Activated T-cell treated with anti-CD3 and anti-CD28 coated beads for 48 hours (primary cell): ENCODE measurements at places on chromosomes 11 and 22.

- DNase-seq, result no peak
Observed at GRCh38 chr11:46417711-46418110, 26.1 kb upstream of the CHRM4 start.

DNA sequence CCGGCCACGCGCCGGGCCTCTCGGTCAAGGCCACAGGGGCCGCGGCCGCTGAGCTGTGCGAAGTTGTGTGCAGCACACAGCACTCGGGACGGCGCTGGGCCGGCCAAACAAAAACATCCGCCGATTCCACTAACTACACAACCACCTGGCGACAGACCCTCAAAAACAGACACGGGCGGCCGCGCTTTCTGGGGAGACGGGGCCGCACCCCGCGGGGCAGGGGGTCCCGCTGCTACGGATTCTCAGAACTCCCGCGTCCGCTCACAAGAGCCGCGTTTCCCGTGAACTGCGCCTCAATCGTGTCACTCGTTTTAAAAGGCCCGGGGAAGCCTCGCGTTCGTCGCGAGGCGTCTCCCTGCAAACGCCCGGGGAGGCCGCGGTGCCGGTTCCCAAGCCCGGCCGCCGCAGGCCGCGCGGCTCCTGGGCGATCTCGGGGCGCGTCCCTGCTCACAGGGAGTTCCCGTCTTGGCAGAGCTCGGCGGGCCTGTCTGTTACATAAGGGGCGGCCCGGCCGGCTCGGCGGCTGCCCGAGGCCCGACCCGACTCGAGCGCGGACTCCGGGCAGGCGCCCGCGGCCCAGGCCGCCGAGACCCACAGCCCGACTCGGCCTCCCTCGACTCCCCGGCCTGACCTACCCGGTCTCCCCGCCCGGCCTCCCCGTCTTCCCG is 936 bp downstream of the BRD1 start:
- no peak for DNase-seq

DNA sequence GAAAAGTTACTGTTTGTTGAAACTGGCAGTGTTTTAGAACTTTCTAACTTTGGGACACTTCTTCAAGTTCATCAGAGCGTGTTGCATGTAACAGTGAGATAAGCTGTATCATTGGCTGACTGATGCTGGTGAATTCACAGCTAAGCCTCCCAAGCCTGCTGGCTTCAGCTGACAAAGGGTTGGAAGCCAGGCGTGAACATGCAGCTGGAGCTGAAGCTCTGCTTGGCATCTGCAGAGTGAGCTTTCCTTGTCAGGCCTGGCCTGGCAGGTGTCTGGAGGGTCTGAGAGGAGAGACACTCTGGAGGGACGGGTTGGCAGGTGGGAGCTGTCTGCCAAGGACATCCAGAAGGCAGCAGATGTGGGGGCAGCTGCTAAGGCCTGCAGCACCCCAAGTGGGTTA is 1.5 kb downstream of the AMPD3 start:
- DNase-seq, result no peak

DNA sequence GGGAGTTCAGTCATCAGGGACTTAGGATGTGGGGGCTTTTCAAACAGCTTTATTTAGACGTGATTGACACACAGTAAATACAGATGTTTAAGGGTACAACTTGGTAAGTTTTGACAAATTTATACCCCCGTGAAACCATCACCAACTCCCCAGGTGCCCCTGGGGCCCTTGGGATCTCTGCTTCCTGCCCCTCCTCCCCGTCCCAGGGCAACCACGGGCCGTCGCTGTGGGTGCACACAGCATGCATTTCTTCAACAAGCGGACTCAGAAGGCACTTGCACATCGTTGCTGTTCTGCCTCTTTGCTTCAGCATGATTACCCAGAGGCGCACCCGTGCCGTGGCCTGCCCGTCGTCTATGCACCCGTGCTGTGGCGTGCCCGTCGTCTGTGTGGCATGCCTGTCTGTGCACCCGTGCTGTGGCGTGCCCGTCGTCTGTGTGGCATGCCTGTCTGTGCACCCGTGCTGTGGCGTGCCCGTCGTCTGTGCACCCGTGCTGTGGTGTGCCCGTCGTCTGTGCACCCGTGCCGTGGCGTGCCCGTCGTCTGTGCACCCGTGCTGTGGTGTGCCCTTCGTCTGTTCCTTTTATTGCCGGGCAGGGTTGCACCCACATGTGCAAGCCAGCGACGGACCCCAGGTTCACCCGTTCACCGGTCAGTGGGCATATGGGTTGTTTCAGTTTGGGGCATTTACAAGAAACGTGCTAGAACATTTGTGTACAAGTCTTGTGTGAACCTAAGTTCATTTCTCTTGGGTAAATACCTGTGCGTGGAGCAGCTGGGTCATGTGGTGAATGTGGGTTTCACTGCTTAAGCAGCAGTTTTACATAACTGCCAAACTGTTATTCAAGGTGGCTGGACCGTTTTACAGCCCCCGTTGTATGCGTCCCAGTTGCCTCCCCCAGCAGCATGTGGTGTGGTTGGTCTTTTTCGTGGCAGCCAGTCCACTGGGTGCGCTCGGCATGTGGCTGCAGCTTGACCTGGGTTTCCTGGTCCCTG is 8.3 kb downstream of the CD81 start:
- no peak for DNase-seq

DNA sequence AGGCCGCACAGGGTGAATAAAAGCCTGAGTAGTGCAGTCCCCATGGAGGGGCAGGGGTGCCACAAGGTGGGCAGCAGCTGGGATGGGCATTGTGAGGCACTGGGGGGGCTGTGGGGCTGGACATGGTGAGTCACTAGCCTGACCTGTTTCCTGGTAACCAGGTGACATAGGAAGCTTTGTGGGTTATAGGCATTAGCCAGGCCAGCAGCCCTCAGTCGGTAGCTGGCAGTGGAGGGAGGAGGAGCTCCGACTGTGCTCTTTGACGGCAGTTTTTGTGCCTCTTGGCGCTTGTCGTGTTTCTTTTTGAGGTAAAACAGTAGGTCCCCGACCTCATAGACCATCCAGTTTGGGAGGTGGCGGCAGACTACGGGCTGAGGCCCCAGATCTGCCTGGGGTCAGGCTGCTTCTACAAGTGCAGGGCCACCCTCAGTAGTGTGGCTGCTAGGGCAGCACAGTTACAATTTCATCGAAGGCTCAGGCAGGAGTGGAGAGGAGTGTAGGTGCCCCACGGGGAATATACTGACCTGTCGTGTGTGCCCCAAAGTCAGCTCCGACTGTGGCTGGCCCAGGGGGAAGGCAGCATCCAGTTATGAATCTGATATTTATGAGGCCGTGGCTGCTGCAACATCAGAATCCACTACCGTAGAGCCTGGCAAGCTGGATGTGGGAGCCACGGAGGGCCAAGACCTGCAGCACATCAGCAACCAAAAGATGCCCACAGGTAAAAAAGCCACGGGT is 107.7 kb downstream of the CRYBB2 start:
- DNase-seq, result no peak

DNA sequence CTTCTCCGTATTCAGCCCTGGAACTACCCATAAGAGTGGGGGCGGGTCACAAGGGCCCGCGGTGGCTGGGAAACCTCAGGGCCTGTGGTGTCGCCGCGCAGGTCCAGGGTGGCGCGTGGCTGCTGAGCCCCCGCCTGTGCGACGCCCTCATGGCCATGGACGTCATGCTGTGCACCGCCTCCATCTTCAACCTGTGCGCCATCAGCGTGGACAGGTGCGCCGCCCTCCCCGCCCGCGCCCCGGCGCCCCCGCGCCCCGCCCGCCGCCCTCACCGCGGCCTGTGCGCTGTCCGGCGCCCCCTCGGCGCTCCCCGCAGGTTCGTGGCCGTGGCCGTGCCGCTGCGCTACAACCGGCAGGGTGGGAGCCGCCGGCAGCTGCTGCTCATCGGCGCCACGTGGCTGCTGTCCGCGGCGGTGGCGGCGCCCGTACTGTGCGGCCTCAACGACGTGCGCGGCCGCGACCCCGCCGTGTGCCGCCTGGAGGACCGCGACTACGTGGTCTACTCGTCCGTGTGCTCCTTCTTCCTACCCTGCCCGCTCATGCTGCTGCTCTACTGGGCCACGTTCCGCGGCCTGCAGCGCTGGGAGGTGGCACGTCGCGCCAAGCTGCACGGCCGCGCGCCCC is 2.4 kb downstream of the DRD4 start:
- no peak for DNase-seq

- DNase-seq, result no peak
Observed at GRCh38 chr11:14812757-14813156, 79.3 kb downstream of the CYP2R1 start.

DNA sequence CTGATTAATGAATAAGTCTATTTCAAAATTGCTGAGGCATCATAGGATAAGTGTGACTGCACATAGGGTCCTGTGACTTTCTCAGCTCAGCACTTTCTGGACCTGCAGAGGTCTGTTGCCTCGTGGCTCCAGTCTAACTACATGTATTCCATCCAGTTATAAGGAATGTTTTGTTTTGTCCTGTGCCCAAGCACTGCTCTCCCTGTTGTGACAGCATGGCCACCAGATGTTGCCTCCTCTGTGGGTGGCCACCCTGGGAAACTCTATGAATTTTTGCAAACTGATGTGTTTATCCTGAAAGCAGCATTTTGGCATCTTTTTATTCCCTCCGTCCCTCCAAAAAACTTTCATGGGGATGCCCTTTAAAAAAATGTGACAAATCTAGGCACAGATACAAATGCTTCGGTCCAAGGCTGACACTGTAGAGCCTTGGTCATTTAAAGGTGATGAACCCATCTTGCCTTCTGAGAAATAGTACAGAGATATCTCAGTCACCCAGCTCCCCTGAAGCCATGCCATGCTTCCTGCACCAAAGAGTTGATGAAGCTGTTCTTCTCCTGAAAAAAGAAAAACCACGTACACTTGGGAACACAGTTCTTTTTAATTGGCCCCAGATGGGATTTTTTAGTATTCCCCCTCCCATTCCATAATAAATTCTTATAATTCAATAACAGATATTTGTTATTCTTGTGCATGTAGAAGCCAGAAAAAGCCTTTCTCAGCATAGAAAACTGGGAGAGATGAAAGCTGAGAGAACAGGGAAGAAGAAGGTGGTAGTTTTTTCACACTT is 72.6 kb downstream of the CCDC34 start:
- no peak for DNase-seq

DNA sequence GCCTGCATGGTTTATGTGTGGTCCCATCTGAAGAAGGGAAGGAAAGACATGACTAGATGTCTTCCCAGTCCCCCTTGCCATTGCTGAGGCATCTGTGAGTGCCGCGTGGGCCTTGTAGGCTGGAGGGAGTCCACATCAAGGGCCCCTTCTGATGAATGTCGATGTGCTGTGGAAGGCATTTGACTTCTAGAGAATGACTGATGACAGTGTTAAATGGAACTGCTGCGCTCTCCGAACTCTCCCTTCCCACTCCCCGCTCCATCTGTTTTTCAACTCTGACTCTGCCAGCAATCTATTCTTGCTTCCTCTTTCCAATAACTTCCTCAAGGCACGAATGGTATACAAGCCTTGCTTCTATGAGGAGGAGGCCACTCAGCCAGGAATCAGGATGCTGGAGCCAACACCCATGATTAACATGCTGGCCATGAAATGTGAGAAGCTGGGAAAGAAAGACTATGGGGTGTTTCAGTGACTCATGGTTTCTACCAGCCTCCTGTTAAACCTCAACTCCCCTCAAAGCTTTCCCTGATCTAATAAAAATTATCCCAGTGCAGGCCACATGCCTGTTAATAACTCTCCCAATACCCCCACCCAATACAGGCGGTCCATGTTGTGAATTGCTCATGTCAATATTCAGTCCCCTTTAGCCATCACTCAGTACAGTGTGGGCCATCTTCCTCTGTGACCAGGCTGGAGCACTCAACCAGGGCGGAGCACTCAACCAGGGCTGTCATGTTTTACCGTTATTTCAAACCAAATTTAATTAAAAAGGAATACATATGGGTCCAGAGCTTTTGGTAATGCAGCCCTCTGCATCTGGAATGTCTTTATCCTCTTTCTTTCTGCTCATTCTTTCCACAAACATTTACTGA is 46.4 kb upstream of the TBCEL start:
- no peak for DNase-seq

DNA sequence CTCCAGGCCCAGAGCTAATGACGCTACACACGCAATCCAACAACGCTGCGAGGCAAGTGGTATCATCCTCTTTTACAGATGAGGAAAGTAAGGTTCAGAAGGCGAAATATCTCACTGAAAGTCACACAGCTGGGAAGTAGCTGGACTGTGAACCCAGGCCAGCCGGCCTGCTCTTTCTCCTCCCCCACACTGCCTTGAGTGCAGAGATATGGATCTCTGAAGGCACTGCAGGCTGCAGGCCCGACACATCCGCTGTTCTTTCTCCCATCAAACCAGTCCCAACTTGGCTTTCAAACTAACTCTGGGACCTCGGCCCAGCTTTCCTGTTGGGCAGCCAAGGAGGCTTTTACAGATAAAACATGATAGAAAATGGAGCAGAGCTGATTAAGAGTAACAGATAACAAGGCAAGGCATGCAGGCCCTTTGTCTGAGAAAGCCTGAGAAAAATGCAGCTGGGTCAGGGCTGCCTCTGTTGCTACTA is 64.0 kb upstream of the PTPRJ start:
- no peak for DNase-seq

DNA sequence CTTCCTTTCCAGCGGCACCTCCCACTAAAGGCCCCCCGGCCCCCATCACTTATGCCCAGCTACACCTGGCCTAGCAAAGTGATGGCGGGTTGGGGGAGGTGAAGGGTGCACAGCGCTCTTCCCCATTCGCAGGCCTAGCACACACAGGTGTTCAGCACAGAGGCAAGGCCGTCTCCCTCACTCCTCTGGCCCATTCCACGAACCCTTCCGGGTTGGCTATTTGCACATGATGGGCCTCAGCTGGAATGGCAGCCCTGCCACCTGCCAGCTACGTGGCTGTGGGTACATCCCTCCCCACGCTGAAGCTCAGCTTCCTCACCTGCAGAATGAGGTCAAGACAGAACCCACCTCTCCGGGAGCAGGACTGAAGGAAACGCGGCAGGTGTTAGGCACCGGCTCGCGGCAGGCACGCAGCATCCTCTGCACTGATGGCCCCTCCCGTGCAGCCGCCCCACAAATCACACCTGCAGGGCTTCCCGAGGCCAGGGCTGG is 4.8 kb downstream of the KIAA0930 start:
- no peak for DNase-seq

DNA sequence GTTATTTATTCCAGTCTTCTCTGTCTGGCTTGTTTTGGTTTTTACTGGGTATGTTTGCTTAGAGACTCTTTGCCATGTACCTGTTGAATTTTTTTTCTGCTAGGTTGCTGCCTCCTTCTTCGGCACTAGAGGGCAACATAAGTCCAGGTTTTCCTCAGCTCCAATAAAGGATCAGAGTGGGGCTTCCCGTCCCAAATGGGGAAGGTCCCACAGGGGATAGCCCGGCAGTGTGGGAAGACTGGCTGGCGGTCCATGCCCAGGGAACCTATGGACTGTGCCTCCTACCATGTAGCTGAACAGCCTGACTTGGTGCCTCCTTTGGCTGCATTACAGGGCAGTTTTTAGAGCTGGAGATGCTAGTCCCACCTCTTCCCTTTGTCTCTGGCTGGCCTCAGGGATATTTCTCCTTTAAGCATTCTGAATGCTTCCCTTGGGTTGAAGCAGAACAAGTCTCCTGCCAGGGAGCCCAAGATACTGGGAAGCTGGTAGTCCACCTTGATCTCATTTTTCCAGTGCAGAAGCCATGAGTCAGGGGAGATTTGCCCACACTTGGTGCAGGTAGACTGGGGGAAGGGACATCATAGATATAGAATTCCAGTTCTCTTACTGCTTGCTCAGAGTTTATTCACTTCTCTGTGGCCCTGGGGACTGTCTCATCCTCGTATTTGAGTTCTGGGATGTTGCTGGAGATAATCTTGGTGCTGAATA is 60.2 kb downstream of the BRD1 start:
- no peak for DNase-seq

GRCh38 chr11:31323145-31323544 is 46.4 kb downstream of the DCDC1 start:
- DNase-seq, result no peak

GRCh38 chr11:125593114-125593820 is 615 bp downstream of the STT3A start:
- DNase-seq, result no peak

GRCh38 chr11:10653261-10653660 is 40.3 kb downstream of the IRAG1 start:
- DNase-seq, result no peak
